ENCODE measurements at places on chromosomes 2 and 18.

- DNase-seq, result no peak
Observed at GRCh38 chr2:103159018-103159417, 397.2 kb downstream of the TMEM182 start.

DNA sequence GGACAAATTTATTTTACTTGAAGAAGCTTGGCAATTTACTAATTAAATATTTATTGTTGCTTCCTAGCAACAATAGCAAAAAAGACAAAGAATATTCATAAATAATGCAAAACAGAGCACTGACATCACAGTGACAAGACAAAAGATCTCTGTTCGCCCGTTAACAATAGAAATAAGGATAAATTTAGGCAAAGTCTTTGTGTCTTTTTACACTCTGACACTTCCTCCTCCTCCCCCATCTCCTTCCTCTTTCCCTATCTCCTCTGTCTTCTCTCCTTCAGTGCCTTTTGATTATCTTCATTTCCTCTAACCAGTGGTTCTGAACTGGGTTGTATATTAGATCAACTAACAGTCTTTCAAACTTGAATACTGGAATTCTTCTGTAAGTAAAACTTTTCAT lies 808.4 kb downstream of the ERBB4 start:
- no peak for DNase-seq

DNA sequence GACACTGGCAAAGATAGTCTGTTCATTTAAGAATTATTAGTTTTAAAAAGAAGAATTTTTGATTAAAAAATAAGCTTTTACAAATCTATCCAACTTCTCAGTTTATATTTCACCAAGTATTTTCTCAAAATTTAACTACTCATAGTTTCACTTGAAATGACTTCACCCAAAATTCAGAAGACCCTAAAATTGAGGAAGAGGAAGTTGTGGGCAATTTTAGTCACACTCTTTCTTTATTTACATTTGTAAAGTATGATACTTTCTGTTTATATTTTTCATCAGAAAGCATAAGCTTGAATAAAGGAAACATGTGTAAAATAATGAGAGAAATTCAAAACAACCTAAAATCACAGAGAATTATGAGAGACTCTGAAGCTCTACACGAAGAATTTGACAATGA lies 278.8 kb upstream of the MEIS1 start:
- no peak for DNase-seq

DNA sequence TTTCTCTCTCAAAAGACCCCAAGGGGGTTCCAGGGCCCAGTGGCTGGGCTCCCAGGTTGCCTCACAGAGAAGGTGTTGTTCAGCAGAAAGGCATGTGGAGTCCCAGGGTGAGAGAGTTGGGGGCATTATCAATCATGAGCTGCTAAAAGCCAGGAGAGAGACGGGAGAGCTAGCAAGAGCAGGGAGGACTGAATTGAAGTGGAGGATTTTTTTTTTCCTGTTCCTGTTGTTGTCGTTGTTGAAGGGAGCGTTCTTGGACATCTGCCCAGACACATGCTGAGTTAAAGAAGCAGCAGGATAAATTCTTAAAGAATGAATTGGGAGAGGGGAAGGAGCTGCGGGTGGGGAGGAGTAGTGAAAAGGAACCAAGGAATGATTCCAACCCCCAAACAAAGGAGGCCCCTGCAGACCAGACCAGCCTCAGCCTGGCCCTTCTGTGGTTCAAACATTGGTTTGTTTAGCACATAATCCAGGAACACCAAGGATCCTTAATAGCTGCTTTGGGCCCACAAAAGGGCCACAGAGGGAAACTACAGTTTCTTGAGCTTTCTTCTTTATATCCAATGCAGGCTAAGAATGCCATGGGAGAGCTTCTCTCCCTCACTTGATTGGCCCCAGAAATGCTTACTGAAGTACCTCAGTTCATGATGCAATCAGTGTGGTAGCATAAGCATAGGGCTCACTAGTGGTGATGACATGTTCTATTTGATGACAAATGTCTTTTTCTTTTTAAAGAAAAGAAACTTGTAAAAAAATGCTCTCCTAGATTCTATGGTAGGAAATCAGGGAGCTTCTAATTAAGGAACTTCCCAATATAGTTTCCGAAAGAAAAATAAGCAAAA lies 146.0 kb downstream of the SETBP1 start:
- no peak for DNase-seq
